ENCODE measurements at places on chromosomes 3 and 15. TPM values are rescaled to one million over a fixed set of nuclear protein-coding genes. Genes with fewer than 3 reads are reported as not detected.

DNA sequence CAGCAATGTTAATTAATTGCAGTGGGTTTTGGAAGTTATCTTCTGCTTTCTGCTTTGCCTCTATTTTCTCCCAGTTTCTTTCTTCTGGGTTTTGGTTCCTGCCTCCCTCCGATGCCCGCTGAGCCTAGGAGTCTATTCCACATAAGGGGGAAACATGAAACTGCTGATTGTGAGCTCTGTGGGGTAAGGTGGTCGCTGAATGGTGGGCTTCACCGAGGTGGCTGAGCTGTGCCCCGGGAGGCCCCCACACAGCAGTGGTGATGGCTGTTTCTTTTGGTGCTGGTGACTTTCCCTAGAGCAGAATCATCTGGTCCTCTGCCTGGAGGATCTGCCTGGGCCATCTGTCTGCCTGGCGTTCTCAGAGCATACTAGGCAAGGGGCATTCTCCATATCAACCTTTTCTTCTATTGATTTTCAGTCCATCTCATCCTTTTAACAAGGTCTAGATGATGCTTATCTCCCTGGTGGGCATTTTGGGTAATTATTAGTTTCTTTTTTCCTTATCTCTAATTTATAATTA, 68.8 kb upstream of the ATP2B2 start:
- H3K4me3 ChIP-seq, result no peak overlapping the region
- no peaks in the 10 kb centered on the region for H3K4me1 ChIP-seq
- H3K36me3 ChIP-seq, result no peaks in the 10 kb centered on the region
- no peak overlapping the region for H3K27ac ChIP-seq

DNA sequence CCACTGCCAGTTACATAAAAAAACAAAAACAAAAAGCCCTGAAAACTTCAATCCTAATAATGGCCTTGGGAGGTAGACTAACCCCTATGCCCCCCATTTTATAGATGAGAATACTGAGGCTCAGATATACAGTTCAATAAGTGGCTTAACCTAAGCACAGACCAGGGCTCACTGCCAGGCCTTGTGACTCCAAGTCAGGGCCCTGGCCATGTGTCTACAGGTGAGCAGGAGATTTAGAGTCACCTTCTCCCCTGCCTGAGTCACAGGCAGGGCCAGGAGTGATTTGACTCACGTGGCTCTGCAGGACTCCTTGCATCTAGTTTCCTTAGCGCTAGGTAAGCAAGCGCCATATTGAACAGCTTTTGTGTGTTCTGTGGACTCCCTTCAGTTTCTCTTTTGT, 98.6 kb upstream of the ETV5 start:
- H3K4me3 ChIP-seq, result no peak overlapping the region
- DNase-seq, result no peak
- H3K4me1 ChIP-seq, result peaks cover 11% of the 10 kb centered on the region
- H3K36me3 ChIP-seq, result no peaks in the 10 kb centered on the region
- H3K27me3 ChIP-seq, result no peaks in the 10 kb centered on the region

Gene IL5RA
- not detected for total RNA-seq

Gene GRK7
- not detected for total RNA-seq

Gene GABRA5
- total RNA-seq, result not detected
